ENCODE measurements at places on chromosomes 5 and 9. TPM values are rescaled to one million over a fixed set of nuclear protein-coding genes. Genes with fewer than 3 reads are reported as not detected.

DBH gene
- polyA plus RNA-seq, result 3.1 TPM

NPR3 gene
- 15.4 TPM for polyA plus RNA-seq

TOPORS gene
- polyA plus RNA-seq, result 35.6 TPM

PCDHA9 gene
- polyA plus RNA-seq, result 0.06 TPM

DOCK8 gene
- 14.7 TPM for polyA plus RNA-seq

GPR151 gene
- polyA plus RNA-seq, result not detected

OCLN gene
- 46.2 TPM for polyA plus RNA-seq

UTP15 gene
- 17.1 TPM for polyA plus RNA-seq

PTTG1 gene
- polyA plus RNA-seq, result 66.9 TPM

ARSI gene
- polyA plus RNA-seq, result 3.8 TPM

VPS13A gene
- polyA plus RNA-seq, result 31.0 TPM

FAM151B gene
- polyA plus RNA-seq, result 3.0 TPM

FOXD4L3 gene
- polyA plus RNA-seq, result 0.10 TPM

HK3 gene
- 0.60 TPM for polyA plus RNA-seq

COL23A1 gene
- polyA plus RNA-seq, result 6.0 TPM

FTMT gene
- not detected for polyA plus RNA-seq

NRARP gene
- 6.6 TPM for polyA plus RNA-seq

GNE gene
- polyA plus RNA-seq, result 20.4 TPM

MLANA gene
- polyA plus RNA-seq, result 0.66 TPM

NPM1 gene
- 1,764 TPM for polyA plus RNA-seq

TAS2R1 gene
- polyA plus RNA-seq, result 0.21 TPM

SPATA31C1 gene
- polyA plus RNA-seq, result 0.82 TPM

Measured in right renal pelvis (tissue), 4 donors.